ENCODE measurements at places on chromosomes 7 and 10.

GRCh38 chr7:137978464-137979237, 23.2 kb downstream of the CREB3L2 start:
- DNase-seq: no peak

- DNase-seq: no peak
Measured at GRCh38 chr10:102113956-102114857, 6.0 kb downstream of the LDB1 start.

- DNase-seq: no peak
Measured at GRCh38 chr10:107701943-107702342, 537.4 kb upstream of the SORCS1 start.

DNA sequence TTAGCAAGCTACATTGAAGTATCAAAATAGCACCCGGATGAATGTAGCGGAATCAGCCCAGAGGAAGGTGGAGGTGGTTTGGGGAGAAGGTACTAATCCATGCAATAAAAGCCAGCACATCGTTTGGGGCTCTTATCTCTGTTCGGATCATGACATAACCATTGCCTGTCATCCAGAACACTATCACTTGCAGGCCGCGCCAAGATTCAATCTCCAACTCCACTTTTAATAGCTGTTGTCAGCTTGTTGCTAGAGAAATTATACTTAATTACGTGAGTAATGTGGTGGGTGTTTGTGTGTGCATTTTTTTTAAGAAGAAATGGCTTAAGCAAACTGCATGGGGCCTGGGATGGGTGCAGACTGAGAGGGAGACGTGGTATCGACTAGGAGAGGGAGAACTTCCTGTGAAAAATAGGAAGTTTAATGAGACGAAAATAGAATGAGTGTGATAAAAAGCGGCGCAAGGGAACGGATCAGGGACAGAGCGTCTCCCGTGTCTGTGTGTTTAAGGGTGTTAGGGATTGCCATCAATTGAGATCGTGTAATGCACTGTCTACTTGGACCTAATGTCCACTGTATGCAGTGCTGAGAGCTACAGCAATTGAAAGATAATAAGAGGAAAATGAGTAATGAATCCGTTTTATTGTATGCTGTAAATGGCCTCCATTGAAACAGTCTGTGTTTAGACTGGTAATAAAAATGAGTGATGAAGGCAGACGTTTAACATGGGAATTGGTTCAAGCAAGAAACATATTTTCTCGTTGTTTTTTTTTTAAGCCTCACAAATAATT, 27.6 kb upstream of the SFMBT2 start:
- DNase-seq: no peak

DNA sequence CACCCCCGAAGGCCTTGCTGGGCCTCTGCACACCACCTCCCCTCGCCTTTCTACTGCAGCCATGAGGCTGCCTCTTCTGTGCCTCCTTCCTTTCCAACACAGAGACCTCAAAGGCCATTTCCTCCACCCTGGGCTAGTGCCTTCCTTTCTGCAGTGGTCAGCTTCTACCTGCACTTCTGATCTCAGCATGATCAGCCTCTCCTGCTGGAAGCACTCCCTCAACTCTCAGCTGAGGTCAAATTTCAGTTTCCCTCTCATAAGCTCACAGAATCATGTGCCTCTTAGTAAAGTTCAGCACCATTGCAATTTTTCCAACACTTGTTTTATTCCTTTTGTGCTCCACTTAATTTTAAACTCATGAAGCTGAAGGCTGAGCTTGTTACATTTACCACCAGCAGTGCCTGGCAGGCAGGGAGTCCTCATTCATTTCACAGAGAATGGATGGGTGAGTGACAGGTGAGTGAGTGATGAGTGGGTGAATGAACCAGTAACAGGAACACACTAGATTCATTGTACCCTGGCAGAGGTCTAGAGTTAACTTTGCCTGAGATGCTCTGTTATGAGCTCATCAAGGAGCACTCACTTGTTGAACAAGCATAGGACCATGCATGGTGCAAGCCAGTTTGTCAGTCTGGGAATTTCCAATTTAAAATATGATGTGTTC, 124.0 kb upstream of the PRSS58 start:
- no peak for DNase-seq

DNA sequence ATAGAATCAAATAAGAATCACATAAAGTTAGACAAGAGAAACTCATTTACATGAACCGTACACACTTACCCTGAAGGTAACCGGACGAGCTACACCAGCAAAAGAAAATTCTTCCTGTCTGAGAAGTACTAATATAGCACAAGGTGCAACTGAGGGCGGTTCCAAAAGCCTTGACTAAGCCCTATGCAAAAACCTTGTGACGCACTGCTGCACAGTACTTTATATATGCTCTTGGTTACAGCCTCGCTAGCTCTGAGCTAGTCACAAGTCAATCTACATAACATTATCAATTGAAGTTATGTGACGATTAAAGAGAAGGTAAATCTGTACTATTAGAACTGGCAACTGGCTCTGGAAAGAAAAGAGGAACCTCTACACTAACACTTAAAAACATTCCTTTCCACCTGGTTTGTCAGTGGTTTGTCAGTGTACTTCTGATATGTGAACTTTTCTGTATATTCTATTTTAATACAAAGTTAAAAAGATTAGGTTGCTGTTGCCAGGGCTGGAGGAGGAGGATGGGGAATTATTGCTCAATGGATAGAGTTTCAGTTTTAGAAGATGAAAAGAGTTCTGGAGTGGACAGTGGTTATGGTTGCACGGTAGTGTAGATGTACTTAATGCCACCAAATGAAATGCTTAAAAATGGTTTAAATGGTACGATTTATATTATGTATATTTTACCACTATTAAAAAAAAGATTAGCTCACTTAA, 21.6 kb downstream of the NT5C3A start:
- DNase-seq: peak; percentile 60

DNA sequence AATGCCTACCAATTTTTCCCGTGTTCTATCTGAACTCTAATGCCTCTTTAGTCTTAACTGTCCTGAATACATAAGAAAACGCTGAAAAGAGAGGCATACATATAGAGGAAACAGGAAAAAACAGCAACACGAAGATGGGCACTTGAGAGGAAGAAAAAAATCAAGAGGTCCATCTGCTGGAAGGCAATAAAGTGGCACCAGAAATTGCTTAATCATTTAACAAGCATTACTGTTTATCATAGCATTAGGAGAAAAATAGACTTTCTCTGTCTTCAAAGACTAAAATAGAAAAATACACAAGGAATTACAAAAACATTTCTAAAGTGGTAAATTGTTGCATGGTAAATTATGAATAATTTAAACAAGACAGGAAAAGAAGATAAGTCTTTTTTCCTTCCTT, 35.0 kb downstream of the NSUN6 start:
- DNase-seq: no peak

GRCh38 chr10:11197266-11197712, 179.6 kb downstream of the CELF2 start:
- DNase-seq: peak; percentile 45

- DNase-seq: no peak
Measured at GRCh38 chr7:127918130-127918529, 113.1 kb downstream of the LRRC4 start.

- DNase-seq: no peak
Measured at GRCh38 chr10:86127274-86127819, 239.2 kb downstream of the GRID1 start.

DNA sequence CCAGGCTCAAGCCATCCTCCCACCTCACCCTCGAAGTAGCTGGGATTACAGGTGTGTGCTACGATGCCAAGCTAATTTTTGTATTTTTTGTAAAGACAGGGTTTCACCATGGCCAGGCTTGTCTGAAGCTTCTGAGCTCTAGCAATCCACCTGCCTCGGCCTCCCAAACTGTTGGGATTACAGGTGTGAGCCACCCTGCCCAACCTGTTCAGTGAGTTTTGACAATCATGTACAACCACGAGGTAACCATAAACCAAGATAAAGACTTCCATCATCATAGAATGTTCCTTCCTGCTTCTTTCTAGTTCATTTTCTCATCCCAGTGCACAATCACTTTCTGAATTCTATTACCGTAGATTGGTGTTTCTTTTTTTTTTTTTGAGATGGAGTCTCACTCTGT, 30.5 kb upstream of the MKRN1 start:
- DNase-seq: no peak

GRCh38 chr7:119711104-119711503, 561.9 kb upstream of the KCND2 start:
- peak; percentile 17 for DNase-seq

DNA sequence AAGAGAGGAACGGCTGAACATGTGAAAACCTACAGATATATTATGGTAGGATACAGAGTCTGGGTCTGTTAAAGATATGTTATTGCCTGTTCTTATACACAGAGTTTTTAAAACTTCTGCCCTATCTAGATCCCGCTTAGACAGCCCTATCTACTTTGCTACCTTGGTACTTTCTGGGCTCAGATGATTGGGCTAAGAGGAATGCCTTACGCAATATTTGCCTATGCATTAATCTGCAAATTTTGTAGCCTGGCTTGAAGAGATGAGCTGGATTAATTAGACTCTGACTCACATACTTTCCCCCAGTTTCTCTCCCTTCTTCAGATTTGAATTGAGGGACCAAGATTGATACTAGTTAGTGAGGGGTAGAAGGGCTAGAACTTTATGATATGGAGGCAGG, 33.6 kb upstream of the A1CF start:
- DNase-seq: no peak

GRCh38 chr10:101851411-101852116, 8.0 kb upstream of the KCNIP2 start:
- no peak for DNase-seq

- DNase-seq: peak; percentile 79
Measured at GRCh38 chr10:59905066-59905730, 1.2 kb downstream of the CCDC6 start.

GRCh38 chr7:24912424-24912823, 67.6 kb downstream of the OSBPL3 start:
- no peak for DNase-seq

GRCh38 chr10:21083861-21084260, 186.8 kb upstream of the NEBL start:
- DNase-seq: no peak

GRCh38 chr10:131746241-131746711, 154.5 kb upstream of the PPP2R2D start:
- no peak for DNase-seq

DNA sequence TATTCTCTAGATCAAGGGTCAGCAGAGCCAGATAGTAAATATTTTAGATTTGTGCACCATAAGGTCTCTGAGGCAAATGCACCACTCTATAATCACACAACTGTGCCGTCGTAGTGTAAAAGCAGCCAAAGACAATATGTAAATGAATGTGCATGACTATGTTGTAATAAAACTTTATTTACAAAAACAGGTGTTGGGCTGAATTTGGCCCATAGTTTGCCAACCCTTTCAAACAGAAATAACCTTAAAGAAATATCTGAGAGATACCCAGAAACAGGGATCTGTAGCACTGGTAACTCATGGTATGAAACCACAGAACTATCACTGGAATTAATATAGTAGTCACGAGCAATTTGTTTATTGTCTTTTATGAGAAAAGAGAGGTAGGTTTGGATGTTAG, 86.0 kb downstream of the ARID5B start:
- DNase-seq: no peak

- DNase-seq: no peak
Measured at GRCh38 chr7:122166275-122166674, 22.2 kb upstream of the AASS start.

DNA sequence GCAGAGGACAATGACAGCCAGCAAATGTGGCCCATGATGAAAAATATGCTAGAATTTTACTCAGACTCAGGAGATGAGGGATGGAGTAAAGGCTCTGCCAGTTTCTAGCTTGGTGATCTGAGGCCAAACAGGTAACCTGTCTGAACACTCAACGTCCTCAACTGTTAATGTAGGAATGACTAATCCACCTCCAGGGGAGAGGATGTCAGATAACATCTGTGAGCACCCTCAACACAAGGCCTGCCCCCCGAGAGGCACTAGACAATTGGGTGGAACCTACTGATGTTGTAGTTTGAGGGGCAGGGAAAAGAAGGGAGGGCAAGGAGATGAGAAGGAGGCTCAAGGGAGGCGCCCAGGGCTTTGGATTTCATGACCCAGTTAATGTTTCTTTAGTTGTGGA, 445.1 kb downstream of the PLXNA4 start:
- DNase-seq: no peak

- DNase-seq: no peak
Measured at GRCh38 chr10:126663328-126663727, 7.2 kb downstream of the C10orf90 start.

- no peak for DNase-seq
Measured at GRCh38 chr7:2734084-2734686, 46.2 kb downstream of the AMZ1 start.

GRCh38 chr7:116446212-116446855, 53.2 kb upstream of the CAV2 start:
- DNase-seq: no peak

- no peak for DNase-seq
Measured at GRCh38 chr10:78528749-78529204, 495.1 kb downstream of the RPS24 start.

- peak; percentile 54 for DNase-seq
Measured at GRCh38 chr10:123140164-123140982, 4.6 kb downstream of the HMX3 start.

DNA sequence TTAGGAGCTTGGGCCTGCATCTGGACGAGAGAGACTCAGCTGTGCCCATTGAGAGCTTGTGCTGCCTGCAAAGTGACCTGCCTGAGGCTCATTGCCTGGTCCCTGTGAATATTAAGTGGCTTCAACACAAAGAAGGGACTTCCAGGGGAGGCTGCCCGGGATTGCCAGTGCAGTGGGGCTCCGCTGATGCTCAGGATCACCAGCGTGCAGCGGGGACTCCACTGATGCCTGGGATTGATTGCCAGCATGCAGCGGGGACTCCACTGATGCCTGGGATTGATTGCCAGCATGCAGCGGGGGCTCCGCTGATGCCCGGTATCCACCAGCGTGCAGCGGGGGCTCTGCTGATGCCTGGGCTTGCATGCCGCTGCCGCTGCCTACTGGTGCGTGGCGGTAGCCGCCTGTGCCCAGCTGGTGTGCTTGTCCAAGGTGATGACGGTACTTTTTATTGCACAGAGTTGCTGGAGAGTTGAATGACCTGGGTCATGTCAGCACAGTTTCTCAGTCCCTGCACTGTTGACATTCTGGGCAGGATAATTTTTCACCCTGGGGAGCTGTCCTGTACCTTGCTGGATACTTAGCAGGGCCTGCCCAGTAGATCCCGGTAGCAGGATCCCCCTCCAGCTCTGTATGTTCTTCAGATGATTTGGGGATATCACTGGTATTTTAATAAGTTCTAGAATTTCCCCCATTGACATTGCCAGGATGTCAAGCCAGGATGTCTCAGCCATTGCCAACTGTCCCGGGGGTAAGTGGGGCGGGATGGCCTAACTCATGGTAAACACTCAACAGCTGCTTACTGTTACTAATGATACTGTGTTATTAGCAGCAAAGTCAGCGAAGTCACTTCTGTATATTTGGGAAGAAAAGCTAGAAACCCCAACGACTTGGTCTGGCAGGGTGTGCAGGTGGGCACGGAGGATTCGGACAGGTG, 13.0 kb downstream of the DOCK1 start:
- DNase-seq: no peak
